ENCODE measurements at places on chromosomes 5 and 9.
A peak's percentile ranks its signal among the peaks of the same experiment; 100 is the strongest.

GRCh38 chr9:128636024-128636390 is 20.6 kb downstream of the DYNC2I2 start:
- peak; percentile 71 for DNase-seq

- DNase-seq = no peak
These were observed 7.6 kb downstream of the SLC1A3 start for GRCh38 chr5:36613771-36614656.

- no peak for DNase-seq
These were observed 26.0 kb upstream of the PDE4D start for GRCh38 chr5:59919484-59919883.

DNA sequence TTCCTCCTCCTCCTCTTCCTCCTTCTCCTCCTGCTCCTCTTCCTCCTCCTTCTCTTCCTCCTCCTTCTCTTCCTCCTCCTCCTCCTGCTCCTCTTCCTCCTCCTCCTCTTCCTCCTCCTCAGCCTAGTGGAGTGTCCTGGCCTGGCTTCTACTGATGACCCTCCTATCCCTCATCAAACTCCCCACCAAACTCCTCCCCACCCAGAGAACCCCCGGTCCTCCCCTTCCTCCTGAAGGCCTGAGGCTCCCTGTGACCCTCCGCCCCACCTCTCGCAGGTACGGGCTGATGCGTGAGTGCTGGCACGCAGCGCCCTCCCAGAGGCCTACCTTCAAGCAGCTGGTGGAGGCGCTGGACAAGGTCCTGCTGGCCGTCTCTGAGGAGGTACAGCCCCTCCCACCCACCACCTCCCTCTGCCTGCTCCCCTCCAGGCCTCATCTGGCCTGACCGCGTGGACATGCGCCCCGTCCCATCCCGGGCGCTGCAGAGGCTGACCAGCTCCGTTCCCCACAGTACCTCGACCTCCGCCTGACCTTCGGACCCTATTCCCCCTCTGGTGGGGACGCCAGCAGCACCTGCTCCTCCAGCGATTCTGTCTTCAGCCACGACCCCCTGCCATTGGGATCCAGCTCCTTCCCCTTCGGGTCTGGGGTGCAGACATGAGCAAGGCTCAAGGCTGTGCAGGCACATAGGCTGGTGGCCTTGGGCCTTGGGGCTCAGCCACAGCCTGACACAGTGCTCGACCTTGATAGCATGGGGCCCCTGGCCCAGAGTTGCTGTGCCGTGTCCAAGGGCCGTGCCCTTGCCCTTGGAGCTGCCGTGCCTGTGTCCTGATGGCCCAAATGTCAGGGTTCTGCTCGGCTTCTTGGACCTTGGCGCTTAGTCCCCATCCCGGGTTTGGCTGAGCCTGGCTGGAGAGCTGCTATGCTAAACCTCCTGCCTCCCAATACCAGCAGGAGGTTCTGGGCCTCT is 10.6 kb downstream of the FGFR4 start:
- no peak for DNase-seq

DNA sequence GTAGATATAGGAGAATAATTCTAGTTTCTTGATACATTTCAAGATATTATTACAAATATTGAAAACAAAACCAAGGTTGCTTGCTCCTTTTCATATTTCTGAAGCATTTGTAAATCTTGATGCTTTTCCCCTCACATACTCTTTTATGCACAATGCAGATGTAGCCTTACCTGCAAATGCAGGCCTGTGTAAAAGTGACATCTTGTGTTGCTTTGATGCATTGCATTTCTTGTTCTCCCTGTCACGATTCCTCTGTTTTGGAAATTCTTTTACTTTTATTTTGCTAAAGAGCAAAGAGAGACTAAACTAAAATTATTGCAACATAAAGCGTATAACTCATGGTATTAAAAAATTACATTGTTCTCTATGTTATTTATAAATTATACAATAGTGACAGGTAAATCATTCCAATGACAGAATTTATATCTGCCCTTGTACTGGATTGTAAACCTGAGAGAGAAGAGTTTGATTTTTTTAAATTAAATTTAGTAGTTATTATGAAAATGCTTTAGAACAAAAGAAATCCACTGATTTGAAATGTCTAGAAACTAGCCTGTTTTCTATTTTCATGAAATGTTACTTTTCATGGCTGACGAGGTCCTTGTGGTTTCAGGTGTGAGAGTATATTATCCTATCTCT is 970.0 kb downstream of the MAT2B start:
- DNase-seq = no peak

DNA sequence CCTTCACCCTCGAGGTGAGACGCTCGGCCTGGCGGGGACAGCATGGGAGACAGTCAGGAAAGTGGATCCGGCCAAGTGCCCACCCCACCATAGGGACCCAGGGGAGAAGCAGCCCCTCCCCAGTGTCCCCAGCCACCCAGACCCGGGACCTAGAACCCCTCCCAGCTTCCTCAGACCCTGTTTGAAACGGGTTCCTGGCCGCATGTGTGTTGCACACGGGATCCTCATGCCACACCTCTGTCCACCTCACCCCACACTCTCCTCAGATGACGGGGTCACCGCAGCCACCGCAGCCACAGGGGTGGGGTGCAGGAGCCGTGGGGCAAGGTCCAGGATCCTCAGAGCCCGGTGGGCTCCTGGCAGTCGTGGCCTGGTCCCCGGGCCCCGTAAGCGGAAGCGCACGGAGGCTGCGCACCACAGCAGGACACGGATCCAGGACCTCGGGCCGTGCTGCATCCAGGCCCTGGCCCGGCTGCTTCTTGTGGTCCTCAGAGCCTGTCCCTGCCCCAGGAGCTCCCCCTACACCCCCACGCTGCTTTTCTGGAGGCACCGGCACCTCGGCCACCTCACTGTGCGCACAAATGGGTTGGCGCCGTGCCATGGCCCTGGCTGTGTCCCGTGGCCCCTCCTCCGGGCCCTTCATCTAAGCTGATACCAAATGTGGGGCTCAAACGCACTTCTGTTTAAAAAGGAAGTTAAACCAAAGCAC is 15.3 kb downstream of the TERT start:
- DNase-seq = no peak

- DNase-seq = no peak
These were observed 56.6 kb downstream of the ZNF510 start for GRCh38 chr9:96721303-96721702.

GRCh38 chr9:136239135-136239982 is 6.3 kb downstream of the QSOX2 start:
- no peak for DNase-seq

DNA sequence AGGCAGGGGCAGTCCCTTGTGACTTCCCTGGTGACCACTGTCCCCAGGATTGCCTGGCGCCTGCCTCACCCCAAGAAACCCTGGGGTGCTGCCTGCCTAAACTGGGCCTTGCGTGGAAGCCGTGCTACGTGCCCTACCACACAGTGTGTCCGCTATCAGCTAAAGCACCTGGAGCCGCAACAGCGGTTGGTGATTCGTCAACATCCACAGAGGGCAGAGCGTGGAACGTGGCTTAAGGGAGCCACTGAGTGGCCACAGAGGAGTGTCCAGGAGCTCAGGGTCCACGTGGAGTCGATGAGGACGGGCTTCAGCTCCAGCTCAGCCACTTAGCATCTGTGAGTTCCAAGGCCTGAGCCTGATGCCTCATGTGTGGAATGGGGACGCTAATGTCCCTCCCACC is 25.3 kb downstream of the LAMC3 start:
- no peak for DNase-seq

DNA sequence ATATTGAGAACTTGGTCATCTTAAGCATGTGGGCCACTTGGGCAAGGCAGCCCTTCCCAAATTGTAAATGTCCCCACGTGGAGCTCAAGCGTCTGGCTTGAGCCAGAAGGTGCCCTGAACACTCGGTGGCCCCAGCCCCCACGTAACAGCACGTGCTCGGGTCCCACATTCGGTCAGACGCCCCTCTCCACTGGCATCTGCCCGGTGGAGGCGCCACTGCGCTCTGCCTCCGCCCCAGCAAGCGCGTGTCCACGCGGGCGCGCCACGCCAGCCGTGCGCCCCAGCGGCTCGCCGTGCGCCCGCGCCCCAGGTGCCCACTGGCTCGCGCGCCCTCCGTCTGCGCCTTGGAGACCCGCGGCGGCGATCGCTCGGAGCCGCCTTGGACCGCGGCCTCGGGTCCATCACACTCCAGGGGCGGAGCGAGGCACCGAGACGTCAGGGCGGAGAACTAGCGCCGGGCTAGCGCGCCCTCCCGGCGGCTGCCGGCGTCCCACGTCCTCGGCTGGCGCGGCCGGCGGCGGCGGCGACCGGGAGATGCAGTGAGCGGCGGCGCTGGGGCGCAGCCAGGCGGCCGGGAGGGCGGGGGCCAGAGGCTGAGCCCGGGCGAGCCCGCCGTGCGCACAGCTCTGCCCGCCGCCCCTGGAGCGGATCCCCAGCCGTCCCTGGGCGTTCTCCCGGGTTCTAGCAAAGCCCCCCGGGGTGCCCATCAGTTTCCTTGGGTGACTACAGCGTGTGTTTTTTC is at the start of gene PALM2AKAP2:
Gene PALM2AKAP2, plus strand, starts transcription at position 488 of the 742 bp plus-strand sequence. CDS start 291 bp downstream, outside the sequence.
- peak; percentile 60 for DNase-seq

DNA sequence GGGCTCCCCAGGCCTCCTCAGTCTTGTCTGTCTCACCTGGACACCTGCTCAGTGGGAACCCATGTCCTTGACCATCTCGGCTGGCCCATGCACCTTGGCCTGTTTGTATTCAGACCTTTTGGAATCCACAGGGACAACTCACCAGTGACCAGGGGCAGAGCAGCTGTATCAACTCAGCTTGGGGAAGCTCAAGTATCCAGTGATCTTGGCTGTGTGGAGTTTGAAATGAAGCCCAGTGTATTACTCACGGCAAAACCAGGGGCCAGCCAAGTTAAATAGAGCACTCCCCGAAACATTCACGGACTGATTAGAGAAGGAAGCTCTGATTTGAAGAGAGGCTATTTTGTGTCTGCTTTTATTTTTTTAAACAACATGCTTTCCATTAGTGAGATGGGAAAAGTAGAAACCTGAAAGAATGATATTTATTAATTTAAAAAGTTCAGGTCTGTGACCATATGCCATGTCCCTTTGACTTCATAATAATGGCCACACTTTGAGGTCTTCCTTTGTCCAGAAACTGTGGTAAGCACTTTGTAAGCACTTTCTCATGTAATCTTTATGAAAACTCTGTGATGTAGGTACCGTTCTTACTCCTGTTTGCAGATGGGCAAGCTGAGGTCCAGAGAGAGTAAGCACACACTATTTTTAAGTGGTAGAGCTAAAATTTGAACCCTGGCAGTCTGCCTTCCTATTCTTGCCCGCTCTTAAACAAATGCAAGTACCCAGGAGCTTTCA is 656.5 kb downstream of the BNC2 start:
- peak; percentile 44 for DNase-seq

- no peak for DNase-seq
These were observed 30.7 kb upstream of the GRPEL2 start for GRCh38 chr5:149314571-149315111.

GRCh38 chr5:1633605-1634336 is 110.0 kb upstream of the LPCAT1 start:
- DNase-seq = peak; percentile 88

DNA sequence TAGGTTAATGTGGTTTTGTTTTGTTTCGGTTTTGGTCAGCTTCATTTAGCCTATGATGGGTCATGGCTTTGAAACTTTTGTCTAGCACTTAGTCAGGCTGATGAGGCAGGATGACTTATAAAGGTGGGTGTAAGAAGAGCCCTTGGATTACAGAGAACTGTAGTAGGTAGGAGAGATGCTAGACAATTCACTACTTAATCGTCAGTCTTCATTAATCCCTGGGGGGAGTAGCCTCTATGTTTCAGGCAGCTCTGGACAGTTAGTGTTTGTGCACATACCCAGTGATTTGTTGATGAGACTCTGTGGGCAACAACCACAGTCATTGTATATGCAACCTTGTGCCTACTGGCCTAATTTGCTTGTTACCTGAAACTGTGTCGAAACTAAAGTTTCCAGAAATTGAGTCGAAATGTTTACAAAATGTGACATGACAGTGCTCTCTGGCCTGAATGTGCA is 113.3 kb downstream of the MTREX start:
- no peak for DNase-seq

DNA sequence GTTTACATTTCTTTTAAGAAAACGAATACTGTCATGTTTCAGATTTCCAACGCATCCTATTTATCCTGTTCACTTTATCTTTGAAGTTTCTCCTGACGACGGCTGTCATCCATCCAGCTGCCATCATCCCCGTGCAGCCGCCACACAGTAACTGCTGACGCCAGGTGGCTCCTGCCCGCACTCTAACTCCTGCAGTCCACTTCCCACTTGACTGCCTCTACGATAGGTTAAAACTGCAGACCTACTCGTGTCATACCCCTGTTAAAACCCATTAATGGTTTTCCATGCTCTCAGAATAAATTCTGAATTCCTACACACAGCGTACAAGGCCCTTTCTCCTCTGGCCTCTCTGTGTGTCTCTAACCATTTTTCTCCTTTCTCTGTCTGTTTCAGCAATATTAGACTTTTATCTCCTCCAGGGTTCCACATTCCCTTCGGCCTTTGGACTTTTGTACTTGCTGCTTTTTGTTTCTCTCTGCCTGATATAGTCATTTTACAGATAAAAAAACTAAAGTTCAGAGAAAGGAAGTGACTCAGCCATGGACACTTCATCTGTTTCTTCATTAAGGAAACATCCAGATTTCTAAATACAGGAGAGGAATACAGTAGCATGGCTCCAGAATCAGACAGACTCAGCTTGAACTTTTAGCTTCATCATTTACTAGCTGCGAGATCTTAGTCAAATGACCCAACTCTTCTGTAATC is 84.9 kb downstream of the ADAMTS12 start:
- DNase-seq = no peak

GRCh38 chr5:96780626-96781025 is 27.1 kb downstream of the ERAP1 start:
- no peak for DNase-seq

DNA sequence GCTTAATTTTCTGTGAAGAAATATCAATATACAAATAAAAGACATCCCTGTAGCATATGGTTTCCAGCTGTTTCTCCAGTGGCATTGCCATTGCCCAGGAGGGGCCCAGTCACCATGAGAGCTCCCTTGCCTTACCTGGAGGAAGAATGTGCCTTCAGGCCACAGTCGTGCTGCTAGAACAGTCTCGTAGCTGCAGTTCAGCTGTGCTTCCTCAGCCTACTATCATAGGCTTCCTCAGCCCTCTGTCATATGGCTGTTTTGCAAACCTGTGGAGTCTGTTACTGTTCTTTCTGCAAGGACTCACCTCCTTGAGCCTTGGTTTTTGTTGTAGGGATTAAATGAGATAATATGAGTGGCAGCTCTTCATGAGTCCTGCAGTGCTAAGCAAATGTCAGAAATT is 67.6 kb downstream of the RCL1 start:
- no peak for DNase-seq

DNA sequence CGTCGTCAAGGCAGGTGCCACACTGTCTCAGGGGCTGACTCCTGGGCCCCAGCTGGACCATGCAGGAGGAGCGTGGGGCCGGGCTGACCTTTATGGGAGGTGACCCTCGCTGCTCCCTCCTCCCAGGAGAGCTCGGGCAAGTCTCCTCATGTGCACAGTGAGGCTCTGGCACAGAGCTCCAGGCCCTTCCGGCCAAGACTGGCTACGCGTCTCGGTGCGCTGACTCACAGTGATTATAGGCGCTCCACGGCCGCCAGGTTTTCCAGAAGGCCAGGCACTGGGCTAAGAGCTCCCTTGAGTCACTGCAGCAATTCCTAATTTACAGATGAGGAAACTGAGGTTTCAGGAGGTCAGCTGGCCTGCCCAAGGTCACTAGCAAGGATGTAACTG is 47.4 kb downstream of the VAV2 start:
- no peak for DNase-seq

GRCh38 chr5:109996246-109996645 is 306.5 kb downstream of the MAN2A1 start:
- no peak for DNase-seq
